ENCODE measurements at places on chromosomes 2 and 18.
A peak's percentile ranks its signal among the peaks of the same experiment; 100 is the strongest.

- DNase-seq = no peak
Observed at GRCh38 chr2:54813584-54813983, 90.1 kb downstream of the EML6 start.

DNA sequence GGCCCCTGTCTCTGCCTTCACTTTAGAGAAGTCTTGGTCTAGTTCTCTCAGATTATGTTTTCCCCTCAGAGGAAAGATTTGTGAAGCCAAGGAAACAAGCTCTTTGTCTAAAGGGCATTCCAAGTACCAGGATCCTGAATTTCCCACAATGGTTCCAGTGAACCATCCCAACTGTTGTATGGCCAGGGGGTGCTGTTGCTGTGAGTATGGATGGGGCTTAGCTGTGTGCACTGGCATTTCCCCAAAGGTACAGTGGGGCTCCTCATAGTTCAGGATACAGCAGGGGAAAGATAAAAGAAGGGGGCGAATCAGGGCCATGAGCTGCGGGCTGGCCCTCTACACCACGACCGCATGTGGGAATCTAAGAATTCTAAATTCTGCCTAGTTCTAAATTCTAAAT lies 1154.0 kb upstream of the FANCL start:
- DNase-seq = no peak

DNA sequence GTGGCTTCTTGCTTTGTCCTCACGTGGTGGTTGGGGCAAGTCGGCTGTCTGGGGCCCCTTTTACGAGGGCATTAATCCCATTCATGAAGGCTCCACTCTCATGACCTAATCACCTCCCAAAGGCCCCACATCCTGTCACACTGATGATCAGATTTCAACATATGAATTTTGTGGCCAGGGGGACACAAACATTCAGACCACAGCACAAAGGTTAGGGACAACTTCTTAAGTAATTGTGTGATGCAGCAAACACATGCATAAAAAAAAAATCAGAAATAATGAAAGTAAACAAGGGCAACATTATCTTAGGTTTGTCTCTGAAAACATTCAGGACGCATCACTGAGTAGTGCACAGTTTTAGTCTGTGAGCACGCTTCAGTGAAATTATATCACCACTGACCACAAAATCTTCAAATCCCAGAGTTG lies 54.2 kb upstream of the FRZB start:
- no peak for DNase-seq

DNA sequence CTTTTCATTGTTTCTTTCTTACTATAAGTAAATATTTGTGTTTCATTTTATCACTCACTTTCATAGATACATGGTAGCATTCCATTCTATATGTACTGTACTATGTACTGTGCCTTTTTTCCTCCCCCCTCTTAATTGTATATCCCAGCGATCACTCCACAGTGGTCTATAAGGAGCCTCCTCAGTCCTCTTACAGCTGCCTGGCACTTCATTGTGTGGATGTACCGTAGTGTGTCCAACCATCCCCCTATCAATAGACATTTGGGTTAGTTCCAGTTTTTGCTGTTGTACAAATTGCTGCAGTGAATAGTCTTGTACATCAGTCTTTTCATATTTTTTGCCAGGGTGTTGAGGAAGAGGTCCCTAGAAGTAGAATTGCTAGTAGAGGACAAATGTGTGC lies 21.4 kb upstream of the DRC1 start:
- DNase-seq = no peak

DNA sequence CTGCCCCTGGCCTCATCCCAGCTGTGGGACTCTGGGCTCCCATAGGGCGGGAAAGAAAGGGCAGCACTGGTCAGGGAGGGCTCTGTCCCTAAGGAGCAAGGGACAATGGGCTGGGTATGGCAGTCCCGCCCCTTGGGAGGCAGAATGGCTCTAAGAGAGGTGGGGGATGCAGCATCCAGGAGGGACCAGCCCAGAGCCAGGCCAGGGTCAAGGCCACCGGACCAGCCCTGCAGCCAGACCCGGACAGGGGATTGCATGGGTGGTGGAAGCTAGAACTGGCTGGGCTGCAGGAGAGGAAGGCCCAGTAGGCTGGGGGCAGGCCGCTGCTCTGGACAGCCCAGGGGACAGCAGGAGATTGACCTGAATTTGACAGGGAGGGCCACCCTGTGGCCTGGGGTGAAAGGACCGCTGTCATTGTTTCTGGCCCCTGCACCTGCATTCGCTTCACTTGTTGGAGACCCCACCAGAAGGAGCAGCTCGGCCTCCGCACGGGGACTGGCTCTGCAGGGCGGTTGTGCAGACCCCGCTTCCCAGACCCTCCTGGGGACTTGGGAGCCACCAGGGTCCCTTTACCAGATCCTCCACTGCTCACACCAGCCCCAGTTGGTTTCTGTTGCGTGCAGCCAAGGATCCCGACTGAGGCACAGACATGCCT lies 14.6 kb downstream of the RAMP1 start:
- DNase-seq = no peak

GRCh38 chr2:32712870-32713269 lies 85.0 kb downstream of the TTC27 start:
- DNase-seq = no peak

DNA sequence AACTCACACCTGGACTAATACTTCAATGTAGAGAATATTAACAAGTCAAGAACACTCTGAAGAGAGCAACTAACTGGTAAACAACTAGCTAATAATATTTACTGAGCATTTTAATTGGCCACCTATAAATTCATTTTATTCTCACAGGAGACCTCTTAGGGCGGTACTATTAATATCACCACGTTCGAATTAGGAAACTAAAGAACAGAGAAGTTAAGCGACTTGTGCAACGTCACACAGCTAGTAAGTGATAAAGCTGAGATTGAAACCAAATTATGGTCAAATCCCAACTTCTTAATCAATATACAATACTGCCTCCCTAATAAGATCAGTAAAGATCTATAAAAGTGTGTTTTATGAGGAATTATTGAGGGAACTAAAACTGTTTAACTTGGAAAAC lies 1034.3 kb upstream of the POU3F3 start:
- no peak for DNase-seq

- no peak for DNase-seq
Observed at GRCh38 chr18:79572093-79572780, 107.4 kb upstream of the CTDP1 start.

DNA sequence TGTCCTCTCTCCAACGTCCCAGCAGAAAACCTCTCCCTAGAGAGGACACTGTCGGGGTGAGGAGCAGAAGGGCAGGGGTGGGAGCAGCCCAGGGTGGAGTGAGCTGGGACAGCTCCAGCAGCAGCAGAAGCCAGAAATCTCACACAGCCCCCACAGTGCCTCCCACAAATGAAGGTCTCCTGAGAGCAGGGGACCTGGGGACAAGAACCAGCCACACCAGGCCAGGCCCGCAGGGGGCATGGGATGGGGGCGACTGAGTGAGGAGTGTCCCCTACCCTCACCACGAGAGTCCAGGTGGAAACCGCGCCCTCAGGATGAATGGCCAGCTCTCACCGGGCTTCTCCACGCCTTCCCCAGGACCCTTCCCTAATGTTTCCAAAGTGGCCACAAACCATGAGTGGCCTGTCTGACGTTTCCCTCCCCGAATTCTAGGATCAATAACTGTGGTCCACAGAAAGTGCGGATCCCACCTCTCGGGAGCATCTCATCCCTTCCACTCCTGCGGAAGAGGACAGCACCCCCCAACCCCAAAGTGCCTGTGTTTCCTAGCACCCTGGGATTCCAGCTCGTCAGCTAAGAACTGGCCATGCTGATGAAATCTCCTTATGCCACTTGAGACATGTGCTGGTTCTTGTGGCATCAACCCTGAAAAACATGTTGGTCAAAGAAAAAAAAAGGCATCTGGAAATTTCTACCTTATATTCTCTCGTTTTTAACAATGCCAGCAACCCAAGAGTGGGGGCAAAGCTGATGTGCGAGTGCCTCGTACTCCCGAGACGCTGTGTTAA lies 121.1 kb downstream of the HDAC4 start:
- DNase-seq = no peak

- DNase-seq = peak; percentile 52
Observed at GRCh38 chr2:53786352-53786704, 425 bp downstream of the ASB3 start.

DNA sequence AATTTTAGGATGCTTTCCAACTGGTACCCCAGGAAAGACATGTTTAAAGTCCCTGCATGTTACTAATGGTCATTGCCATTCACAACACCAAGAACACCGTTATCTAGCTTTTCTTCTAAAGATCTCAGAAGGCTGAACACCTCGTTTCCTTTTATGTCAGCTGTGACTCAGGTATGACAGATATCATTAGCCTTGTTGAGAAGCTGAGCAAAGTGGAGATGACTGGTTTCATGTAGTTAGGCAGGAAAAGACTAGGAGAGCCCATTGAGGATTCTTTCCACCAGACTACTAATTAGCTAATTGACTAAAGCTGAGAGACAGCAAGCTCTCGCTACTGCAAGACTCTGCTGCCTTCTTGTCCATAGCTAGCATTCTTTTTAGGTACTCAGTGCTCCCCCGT lies 32.0 kb upstream of the ARL5A start:
- DNase-seq = no peak

DNA sequence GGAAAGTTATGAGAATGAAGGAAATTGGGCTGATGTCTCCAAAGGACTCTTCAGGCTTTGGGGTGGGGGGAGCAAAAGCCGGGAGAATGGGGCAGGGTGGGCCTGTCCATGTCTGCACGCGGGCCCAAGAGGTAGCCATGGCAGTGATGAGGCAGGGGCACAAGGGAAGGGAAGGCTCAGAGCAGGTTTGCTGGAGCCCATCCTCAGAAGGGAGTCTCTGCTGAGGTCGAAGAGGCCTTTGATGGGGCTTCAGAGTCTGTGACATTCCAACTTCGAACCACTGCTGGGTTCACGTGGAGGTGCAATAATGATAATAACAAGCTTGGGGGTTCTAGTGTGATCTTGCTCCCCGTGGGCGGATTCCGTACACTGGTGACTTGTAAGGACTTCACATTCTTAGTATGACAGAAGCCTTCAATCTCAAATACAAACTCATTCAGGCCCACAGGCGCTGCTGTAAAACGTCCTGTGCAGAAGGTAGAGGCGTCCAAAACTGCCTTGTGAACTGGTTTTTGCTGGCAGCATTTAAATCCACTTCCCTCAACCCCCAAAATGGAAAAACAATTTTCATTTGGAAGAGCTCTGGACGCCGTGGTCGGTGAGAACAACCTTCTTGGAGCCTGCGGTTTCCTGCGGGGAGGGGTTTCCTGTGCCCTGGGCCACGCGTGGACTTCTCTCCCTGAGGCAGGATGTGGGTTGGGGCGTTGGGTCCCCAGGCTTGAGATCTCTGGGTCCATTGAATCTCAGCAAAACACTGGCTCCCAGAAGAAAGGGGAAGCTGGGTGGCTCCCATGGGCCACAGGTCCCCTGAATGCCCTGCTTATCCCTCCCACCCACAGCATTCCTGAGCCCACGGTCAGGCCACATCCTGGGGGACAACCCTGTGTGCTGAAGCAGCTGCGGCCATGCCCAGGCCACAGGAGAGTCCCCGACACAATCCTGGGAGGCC lies 151.0 kb downstream of the TPO start:
- no peak for DNase-seq

DNA sequence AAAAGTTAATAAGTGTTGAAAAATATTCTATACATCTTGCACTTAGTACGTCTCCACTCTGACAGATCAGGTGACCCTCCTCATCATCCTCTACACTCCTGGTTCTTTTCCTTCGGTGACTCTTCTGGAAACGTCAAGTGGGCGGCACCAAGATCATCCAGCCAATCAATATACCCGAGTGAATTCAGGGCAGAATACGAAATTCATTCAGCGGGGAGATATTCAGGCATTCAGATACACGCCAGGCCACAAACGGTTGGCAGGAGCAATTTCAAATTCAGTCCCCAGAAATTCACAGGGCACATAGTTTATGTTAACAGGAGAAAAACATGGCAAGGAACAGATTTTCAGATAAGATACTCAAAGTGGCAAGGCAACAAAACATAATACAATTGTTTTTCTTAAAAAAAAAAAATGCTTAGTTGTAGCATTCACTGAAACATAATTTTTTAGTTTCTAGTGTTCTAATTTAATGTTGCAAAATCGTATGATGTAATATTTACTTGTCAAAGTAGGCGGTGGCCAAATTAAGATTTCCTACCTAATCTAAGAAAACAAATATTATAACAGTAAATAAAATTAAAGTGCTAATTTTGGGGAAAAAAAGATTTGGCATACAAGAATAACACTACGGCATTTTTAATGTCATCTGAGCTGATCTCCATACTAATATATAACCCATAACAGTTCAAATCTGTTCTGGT lies 4.2 kb downstream of the CLK1 start:
- no peak for DNase-seq

- no peak for DNase-seq
Observed at GRCh38 chr2:217314021-217314460, 454.2 kb upstream of the TNP1 start.

- DNase-seq = no peak
Observed at GRCh38 chr2:142796161-142796560, 81.3 kb upstream of the KYNU start.

- DNase-seq = no peak
Observed at GRCh38 chr2:223477318-223477717, 124.8 kb downstream of the SCG2 start.

DNA sequence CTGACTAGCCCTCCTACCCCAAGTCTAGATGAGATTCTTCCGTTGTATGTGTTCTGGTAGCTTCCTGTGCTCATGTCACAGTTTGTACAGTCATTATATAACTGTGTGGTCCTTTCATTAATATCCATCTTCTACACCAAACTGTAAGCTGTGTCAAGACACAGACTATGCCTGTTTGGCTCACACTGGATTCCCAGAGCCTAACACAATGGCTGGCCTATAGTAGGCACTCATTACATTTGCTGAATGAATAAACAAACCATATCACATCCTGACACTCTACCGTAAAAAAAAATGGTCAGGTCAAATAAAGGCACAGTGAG lies 72.6 kb downstream of the ANKRD44 start:
- DNase-seq = no peak

- peak; percentile 69 for DNase-seq
Observed at GRCh38 chr2:23606968-23607367, 222.0 kb downstream of the KLHL29 start.

- DNase-seq = no peak
Observed at GRCh38 chr2:119696005-119696404, 17.0 kb downstream of the TMEM177 start.

GRCh38 chr2:101133492-101134100 lies 17.6 kb downstream of the TBC1D8 start:
- DNase-seq = no peak

- DNase-seq = peak; percentile 85
Observed at GRCh38 chr18:58117786-58118403, 73.9 kb downstream of the NEDD4L start.

GRCh38 chr2:65204461-65205210 lies 23.0 kb upstream of the ACTR2 start:
- DNase-seq = peak; percentile 8

Data from astrocyte of the spinal cord (primary cell).